ENCODE measurements at places on chromosomes 6 and 20.

GRCh38 chr20:54188132-54188849 is 14.5 kb upstream of the CYP24A1 start:
- DNase-seq = no peak

DNA sequence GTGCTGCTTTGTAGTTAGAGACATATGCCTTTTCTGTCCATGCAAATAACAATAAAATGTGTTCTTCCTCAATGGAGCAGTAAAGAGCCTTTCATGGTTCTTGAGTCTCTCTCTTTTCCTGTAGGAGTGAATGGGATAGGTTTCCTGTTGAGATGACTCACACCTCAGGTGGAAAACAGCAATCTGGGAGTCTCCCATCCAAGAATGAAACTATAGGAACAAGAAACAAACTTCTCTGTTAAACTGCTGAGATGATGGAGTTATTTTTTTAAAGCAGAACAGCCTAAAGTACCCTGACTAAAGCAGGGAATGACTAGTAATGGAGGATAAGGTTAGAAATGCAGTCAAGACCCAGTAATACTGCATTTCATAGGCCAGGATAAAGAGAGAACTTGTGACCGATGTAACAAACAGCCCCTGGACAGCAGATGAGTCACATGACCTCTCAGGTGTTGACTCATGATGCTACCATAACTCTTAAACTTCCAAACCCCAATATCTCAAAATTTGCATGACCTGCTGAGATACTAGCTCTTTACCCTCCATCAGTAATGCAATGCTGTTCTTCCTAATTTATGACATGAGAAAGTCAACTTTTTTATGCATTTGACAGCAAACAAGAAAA is 548.9 kb downstream of the CBLN4 start:
- DNase-seq = no peak

DNA sequence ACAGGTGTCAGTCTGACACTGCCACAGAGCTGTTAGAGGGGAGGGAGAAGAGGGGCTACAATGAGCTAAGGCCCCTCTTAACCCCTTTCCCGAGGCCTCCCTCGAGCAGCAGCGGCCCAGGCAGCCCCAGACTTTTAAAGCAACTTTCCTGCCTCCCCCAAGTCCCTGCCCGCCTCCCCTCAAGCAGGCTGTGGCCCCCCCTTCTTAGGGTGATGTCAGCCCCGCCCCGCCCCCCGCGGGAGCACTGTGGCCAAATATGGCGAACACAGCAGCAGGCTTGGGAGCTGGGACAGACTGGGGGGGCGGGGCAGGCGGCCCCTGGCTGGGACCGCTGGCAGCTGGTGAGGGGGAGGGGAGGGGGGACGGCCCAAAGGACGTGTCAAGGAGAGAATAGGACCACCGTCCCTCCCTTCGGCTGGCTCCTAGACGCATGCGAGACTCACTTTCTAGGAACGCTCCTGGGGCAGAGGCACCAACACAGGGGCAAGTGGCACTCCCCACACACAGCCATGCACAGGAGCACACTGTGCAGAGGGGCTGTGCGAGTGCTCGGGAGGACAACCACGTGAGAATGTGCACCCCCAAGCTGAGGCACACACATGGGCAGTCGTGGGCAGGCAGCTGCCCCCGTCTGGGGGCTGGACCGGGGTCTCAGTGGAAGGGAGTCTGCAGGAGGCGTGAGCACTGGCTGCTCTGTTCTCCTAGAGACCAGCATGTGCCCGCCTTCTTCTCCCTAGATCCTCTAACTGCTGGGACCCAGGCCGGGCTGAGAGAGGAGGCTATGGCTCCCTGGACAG is 6.7 kb downstream of the TEAD3 start:
- DNase-seq = no peak

DNA sequence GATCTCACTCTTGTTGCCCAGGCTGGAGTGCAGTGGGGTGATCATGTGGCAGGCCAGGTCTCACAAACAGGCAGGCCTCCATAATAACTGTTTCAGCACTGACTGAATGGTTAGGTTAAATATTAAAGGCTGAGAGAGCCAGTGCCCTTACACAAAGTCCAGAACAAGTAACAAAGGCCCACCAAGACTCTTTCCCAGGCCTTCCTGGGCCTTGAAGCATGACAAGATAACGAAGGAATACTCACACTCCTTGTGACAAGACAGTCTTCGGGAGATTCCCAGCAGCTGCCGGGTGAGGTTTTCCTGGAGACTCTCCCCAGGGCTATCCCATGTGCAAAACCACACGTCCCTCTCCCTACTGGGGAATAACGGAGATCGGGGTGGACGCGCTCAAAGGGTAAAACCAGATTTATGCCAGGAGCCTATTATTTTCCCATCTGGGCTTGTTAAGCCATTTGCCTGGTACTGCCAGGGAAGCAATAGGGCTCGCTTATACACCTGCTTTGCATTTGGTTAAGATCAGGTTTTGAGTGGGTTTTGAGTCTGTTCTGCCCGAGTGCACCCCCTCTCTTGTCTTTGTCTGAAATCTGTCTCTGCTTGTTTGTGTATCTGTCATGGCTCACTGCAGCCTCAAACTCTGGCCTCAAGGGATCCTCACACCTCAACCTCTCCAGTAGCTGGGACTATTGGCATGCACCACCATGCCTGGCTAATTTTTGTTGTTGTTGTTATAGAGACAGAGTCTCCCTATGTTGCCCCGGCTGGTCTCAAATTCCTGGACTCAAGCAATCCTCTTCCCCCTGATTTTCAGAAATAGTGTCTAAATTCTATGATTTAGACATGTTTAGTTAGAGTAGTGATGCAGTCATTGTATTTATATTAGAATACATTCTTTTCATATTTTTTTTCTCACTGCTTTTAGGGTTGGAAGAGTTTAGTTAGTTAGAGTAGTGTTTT is 1.4 kb upstream of the ENPP3 start:
- DNase-seq = no peak

DNA sequence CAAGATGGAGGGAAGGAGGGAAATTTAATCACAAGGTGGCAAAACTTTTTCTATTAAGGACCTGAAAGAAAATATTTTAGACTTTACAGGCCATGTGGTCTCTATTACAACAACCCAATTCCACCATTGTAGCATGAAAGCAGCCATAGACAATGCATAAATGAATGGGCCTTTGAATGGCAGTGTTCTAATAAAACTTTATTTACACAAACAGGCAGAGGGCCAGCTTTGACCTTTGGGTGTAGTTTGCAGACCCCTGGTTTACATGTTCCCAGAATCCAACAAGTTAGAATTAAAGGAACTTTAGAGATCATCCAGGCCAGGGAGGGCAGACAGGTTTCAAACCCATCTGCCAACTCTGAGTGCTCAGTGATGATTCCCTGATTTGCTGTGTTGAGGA is 95.2 kb downstream of the BANF2 start:
- DNase-seq = no peak

GRCh38 chr6:125994670-125995488 is 8.5 kb downstream of the TRMT11 start:
- no peak for DNase-seq

GRCh38 chr6:40386200-40386599 is 201.0 kb downstream of the LRFN2 start:
- no peak for DNase-seq

GRCh38 chr20:51616060-51616459 is 73.5 kb upstream of the NFATC2 start:
- DNase-seq = no peak

GRCh38 chr6:100008857-100009256 is 14.8 kb upstream of the MCHR2 start:
- no peak for DNase-seq
